ENCODE measurements at places on chromosomes 16 and 17.

GRCh38 chr17:81012574-81013447, 21.2 kb downstream of the CHMP6 start:
- DNase-seq, result no peak

DNA sequence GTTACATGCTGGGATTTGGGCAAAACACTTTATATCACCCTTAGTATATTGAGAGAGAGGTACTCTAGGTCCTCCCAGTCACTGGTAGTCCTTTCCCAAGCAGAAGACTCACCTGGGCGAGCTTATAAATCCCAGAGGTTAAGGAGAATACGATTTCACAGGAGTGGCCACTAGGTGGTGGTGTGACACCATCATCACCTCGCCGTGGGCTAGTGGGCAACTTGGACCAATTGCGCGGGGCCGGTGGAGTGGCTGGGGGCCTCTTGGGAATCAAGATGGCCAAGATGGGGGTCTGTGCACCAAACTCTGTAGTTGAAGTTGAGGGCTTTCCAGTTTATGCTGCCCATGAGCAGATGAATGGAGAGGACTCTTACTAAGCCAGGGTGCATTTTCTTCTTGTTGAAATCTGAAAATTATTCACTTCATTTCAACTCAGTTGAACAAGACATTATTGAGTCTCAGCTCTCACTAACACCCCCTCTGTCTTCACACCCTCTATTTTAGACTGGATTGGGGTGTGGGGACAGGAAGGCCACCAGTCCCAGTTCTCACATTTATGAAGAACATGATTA, 38.2 kb upstream of the PIRT start:
- DNase-seq, result no peak

DNA sequence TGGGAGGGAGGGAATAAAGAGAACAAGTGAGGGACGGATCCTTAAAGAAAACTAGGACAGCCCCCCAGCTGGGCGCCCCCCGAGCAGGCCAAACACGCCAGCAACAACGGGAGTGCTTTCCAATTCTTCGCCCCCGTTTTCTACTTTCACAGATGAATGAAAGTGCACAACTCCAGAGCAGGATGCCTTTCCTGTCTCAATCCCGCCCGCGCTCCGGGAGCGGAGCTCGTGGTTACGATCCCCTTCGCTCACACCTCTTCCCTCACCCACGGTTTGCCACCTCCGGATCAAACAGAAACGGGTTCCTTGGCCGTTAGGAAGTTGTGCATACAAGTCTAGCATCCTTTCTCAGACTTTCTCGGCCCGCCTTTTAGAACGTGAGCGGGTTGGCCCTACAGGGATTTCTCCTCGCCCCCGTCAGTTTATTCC, 680 bp downstream of the SKA2 start:
- DNase-seq, result peak; percentile 4

DNA sequence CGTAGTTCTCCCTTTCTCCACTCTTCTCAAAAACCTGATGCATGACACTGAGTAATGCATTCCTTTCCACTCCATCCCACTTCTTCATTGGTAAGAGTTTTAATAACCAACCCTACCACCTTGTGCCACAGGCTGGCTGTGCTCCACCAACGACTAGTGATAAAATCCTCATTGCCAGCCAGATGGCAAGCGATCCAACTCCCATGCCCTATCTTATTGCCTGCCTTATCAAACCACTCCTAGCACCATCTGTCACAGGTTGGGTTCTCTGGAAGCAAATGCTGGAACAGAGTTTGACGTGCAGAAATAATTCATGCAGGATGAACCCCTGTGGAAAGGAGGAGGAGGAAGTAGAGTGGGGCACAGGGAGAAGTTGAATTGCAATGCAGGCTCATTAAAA, 99.5 kb downstream of the CHD9NB start:
- DNase-seq, result no peak

GRCh38 chr17:81101614-81102306, 63.5 kb upstream of the PVALEF start:
- peak; percentile 86 for DNase-seq

DNA sequence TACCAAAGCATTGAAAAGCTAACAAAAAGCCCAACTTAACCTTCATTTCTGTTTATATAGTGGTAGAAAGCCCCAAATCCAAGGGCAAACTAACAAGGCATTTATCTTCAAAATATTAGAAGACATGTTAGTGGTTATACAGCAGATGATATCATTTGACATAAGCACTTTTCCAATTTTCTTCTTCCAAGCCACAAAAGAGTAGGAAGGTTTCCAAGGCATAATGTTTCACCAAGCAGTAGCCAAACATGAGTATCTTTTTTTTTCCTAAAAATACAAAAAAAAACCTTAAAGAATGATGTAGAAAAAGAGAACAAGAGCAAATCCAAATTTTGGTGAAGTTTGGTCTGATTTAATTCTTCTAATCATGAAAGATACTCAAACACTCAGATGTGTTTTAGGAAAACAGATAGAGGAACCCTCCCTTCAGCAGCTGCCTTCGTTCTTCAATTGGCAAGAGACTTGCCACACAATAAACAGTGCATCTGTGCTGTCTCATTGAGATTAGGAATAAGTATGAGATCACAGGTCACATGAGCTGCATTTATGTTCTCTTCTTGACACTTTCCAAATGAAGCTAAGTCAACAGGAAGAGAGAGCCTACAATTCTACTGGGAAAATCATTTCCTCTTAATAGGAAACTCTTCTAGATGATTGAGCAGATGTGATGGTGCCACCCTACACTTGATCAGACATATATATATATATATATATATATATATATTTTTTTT, 106.7 kb downstream of the TTC19 start:
- DNase-seq, result no peak

- DNase-seq, result no peak
Observed at GRCh38 chr17:63831505-63831904, 4.0 kb upstream of the FTSJ3 start.

GRCh38 chr17:7982173-7982572, 20.2 kb upstream of the GUCY2D start:
- no peak for DNase-seq

GRCh38 chr16:1670866-1671265, 7.2 kb upstream of the JPT2 start:
- DNase-seq, result no peak

DNA sequence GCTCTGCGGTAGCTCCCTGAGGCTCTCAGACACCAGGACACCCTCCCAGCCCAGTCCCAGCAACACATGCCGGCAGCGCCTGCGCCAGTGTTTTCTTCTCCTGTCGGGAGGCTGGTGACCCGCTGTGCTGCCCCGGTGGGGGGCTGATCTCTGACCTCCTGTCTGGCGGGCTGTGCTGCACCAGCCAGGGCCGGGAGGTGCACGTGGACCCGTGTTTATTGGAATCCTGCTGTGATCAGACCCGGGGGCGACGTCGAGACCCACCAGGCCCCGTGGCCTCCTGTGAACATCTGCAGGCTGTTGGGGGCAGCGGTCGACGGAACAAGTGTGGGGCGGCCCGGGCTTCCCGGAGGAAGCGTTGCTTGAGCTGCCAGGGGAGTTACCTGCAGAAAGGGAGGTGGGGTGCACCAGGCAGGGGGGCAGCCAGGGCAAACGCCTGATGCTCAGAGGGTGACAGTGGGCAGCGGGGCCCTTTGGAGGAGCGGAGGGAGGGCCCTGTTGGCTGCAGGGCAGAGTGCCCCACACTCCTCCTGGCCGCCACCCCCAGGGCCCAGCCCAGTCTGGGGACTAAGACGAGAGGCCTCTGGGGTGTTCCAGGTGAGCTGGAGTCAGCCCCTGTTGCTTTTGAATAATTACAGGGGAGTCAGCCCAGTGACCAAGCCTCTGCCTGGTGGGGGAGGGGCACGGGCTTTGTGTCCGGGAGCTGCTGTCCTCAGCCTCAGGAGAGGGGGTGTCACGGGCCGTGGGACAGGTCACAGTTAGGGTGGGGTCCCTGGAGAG, 2.3 kb upstream of the SSTR5 start:
- no peak for DNase-seq

- DNase-seq, result no peak
Observed at GRCh38 chr16:85093705-85094104, 18.6 kb downstream of the CIBAR2 start.

GRCh38 chr17:3963237-3964201, 718 bp downstream of the ATP2A3 start:
- peak; percentile 48 for DNase-seq

- DNase-seq, result no peak
Observed at GRCh38 chr16:7748522-7748921, 415.9 kb downstream of the RBFOX1 start.

DNA sequence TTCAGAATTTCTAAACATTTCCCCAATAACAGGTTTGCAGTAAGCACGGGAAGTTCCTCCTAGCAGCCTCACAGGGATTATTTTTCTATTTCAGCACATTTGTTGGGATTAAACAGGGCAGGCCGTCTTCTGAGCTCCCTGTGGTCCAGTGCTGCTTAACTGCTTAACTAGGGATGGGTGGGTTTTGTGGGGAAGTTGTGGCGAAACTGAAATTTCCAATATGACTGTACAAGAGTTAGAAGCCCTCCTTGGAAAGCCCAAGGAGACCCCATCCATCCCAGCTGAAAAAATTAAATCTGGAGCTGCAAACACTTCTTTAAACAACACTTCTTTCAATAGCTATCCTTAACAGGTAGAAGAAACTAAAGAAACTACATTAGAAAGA, 22.2 kb downstream of the FAM117A start:
- DNase-seq, result no peak

DNA sequence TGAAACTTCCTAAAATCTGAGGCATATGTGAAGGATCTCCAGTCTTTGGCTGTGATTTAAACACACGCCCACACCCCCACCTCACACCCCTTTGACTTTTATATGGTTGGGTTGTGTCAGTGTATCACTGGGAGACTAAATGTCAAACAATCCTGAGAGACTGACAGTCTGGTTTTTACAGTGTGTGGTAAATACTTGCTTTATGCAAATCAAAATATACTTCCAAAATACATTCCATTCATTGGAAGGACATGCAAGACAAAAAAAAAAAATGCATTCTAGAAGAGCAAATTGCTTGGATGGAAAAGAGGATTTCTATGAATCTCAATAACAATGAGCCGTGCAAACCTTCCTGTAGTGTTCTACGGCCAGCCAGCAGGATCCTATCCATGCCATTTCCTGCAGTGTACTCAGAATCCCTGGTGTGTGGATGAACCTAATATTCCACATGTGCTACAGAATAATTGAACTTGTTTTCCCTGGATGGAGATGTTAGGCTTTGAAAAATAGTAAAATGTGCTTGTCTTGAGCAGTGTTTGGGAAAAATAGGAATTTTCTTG, 602.1 kb upstream of the GOT2 start:
- no peak for DNase-seq

GRCh38 chr16:29644338-29644857, 18.6 kb upstream of the SPN start:
- DNase-seq, result no peak

GRCh38 chr17:39867880-39868553, at the start of gene ZPBP2:
Gene ZPBP2 (plus strand): TSS chr17:39868202. CDS start chr17:39868355, 153 bp downstream.
- DNase-seq, result peak; percentile 51

GRCh38 chr16:14338969-14339368, 267.9 kb downstream of the MRTFB start:
- DNase-seq, result no peak

DNA sequence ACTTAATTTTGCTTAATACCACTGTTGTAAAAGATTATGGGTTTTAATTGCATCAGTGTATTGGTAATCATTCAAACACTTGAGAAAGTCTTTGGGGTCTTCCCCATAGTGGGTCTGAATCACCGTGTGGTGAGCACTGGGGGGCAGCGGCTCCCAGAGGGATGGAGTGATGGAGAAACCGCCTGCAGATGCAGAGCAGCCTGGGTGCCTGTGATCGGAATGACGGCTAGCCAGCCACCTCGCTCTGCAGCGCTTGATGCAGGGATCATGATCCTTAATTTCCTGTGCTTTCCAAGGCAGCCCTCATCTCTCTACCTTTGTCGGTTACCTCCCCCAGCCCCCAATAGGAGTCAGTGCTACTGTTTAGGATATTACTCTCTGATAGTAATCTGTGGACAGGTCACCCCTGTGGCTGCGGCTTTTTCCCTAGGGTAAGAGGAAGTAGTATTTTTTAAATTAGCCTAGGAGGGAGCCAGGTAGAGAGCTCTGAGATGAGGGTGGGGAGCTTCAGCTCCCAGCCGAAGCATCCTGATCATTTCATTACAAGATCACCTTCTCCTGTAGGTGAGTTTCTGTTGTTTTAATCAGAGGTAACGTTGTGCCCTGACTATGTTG, 135.6 kb downstream of the MSI2 start:
- no peak for DNase-seq

- no peak for DNase-seq
Observed at GRCh38 chr16:69918241-69918640, 32.9 kb upstream of the CLEC18A start.

DNA sequence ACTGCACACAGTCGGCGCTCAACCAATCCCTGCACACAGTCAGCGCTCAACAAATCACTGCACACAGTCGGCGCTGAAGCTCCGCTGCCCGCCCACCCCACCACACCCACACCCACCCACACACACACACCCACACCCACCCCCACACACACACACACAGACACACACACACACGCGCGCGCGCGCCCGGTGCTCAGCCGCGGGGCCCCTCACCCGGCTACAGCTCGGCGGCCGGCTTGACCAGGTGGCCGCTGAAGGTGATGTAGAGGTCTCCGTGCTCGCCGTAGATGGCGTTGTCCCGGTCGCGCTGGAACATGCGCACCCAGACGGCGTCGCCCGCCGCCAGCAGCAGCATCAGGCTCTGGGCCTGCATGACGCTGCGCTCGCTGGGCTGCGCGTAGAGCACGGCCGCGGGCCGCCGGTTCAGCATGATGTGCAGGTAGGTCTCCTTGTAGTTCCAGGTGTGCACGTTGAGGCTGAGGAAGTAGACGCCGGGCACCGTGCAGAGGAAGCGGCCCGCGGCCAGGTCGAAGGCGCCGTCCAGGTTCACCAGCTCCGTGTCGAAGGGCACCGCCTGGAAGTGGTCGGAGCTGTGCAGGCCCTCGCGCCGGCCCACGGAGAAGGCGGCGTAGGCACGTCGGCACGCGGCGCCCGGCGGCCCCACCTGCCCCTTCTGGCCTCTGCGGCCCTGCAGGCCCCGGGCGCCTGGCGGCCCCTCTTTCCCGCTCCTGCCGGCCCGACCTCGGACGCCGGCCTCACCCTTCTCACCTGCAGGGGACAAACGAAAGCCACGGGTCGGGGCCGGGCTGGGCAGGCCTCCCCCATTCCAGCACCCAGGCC, 2.5 kb downstream of the C1QTNF8 start:
- DNase-seq, result no peak

DNA sequence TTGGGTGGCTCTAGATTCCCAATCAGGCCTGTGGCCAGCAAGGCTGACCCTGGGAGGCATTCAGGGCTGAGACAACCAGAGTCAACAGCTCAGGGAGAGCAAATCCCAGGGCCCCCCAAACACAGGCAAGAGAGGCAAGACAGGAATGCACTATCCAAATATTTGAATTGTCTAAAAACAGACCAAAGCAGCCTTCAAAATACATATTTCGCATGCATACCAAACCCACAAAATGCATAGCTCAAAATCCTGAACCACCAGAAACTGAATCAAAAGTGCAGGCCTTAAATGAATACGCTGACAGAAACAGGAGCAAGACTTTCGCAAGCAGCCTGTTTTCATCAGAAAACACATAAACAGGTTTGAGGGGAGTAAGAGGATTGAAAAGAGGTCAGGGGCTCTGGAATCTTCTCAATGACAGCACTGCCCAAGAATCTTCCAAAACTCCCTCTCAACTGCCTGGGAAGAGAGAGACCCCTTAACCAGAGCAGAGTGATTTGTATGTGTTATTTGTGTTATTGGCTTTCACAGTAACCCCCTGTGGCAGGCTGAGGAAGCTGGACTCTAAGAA, 213.6 kb upstream of the CDH5 start:
- DNase-seq, result no peak
